ENCODE measurements at places on chromosomes 3 and 15.

GRCh38 chr15:33994005-33994615, 25.8 kb downstream of the CHRM5 start:
- peak; percentile 18 for DNase-seq

- DNase-seq: no peak
Observed at GRCh38 chr3:23740517-23740965, 65.2 kb upstream of the UBE2E1 start.

GRCh38 chr15:96887730-96888129, 557.2 kb downstream of the NR2F2 start:
- no peak for DNase-seq

DNA sequence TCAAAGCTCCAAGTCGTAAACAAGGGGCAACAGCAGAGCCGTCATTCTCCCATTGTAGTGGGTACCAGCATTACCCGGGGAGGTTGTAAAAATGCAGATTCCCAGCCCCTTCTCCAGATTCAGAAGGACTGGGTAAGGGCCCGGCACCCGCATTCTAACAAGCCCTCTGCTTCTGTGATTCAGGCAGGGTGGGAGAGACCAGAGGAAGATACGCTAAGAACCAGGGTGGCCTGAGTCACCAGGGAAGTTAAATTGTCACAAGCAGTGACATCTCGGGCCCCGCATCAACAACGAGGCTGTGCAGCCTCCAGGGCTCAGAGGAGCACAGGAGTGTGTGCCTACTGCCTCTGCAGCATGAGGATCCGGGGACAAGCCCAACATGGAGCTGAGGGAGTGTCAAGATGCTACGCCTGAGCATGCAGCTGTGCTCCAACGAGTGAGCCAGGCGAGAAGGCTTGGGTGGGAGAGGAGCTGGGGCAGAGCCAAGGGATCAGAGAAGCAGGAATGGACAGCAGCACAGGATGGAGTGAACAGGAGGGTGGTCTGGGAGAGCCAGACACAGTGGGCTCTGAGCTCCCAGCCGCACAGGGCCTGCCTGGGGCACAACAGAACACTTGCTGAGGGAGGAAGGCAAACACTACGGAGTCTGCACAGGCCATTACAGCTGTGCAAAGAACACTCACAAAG, 68.5 kb downstream of the CPN2 start:
- DNase-seq: no peak

- no peak for DNase-seq
Observed at GRCh38 chr15:95252404-95252803, 1021.0 kb downstream of the MCTP2 start.

DNA sequence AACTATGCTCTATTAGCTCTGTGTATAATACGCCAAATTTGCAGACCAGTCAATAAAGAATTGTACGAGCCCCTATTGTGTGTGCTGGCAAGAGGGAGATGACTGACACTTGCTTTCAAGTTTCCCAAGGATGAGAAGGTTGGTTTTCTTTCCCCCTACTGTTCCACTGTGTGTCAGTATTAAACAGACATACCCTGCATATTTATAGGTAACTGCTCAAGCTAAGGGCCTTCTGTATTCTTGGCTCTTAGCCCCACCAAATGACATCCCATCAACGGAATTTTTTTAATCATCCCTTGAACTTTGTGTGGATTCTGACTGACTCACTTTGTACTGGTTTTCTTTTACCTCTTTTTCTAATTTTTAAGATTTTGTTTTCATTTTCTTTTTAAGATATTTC, 60.6 kb upstream of the GYG1 start:
- peak; percentile 38 for DNase-seq

GRCh38 chr3:118228151-118228550, 806.5 kb downstream of the IGSF11 start:
- no peak for DNase-seq

DNA sequence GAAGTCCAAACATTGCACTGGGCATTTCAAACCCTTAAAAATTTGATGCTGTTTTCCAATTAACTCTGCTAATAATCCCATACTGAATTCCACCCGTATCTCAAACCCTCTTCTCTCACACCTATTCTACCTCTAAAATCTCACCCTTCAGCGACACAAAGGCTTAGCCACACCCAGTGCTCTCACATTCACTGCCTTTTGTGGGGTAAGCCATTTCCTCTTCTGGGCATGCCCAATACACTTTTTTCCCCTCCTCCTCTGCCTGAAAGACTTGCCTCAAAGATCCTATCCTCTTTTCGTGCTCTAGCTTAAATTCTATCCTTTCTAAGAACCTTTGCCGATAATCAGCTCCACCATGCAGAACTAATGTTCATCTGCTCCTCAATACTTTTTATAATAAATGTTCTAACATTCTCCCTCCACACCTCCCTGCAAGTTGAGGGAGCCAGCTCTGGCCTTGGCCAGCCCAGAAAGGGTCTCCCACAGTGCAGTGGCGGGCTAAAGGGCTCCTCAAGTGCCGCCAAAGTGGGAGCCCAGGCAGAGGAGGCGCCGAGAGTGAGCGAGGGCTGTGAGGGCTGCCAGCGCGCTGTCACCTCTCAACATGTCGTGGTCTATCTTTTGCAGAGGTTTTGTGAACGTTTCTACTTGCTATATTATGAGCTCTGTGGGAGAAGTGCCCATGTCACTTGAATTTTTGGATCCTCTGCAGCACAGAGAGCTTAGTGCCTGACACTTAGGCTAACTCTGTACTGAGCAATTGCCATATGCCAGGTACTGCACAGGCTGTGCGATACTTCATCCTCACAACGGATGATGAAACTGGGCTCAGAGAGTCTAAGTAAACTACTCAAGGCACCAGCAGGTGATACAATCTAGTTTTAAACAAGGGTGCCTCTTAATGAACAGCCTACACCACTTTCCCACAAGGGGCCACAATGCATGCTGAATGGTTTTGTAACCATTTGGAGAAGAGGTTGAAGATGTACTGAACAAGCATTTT, 53.6 kb upstream of the BCL6 start:
- DNase-seq: no peak

DNA sequence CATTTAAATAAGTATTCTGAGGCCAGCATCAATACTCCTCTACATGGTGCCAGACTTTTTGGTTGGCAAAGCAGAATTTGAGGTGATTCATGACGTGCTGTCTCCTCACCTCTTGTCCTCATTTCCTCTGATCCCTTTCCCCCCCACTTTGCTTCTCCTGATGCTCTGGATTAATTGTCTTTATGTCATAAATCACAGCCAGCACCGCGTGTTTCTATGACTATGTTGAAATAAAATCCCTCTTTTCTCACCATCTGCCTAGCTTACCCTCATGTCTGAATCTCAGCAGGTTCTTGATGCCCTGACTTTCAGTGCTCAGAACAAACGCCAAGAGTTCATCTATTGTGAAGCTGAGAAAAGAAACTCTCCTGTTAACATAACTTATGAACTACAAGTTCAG, 19.7 kb upstream of the PTPRG start:
- no peak for DNase-seq

- no peak for DNase-seq
Observed at GRCh38 chr3:75188962-75189361, 475.2 kb upstream of the FRG2C start.

- DNase-seq: peak; percentile 20
Observed at GRCh38 chr15:77009646-77010311, 14.9 kb downstream of the PSTPIP1 start.

GRCh38 chr3:140403079-140403478, 274.8 kb upstream of the TRIM42 start:
- DNase-seq: no peak

DNA sequence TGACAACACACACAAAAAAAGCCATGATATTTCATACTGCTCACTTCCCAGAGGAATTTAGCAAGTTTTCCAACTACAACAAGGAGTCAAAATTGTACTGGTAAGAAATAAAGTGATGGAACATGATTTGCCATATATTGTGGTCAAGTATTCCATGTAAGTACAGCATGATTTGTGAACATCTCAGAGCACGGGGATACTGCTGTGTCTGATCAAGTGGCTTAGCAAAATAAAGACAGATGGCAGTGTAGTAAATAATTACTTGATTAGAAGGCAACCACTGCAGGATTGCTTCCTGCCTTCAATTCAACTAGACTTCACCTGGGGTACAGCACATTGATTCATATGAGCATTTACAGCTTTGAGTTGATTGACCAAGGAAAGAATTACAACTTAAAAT, 51.6 kb upstream of the DUT start:
- no peak for DNase-seq

- DNase-seq: no peak
Observed at GRCh38 chr3:188979669-188980310, 192.0 kb upstream of the TPRG1 start.

DNA sequence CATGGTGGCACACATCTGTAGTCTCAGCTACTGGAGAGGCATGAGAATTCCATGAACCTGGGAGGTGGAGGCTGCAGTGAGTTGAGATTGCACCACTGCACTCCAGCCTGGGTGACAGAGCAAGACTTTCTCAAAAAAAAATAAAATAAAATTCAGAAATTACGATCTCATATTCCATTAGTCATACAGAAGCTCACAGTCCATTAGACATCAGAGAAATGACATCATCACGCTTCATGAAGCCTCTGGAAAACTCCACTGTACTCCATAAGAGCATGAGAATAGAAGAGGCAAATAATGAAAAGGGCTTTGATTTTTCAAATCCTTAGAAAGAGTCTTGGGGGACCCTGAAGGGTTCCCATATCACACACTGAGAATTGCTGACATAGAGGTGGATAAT, 145.0 kb upstream of the MITF start:
- no peak for DNase-seq

DNA sequence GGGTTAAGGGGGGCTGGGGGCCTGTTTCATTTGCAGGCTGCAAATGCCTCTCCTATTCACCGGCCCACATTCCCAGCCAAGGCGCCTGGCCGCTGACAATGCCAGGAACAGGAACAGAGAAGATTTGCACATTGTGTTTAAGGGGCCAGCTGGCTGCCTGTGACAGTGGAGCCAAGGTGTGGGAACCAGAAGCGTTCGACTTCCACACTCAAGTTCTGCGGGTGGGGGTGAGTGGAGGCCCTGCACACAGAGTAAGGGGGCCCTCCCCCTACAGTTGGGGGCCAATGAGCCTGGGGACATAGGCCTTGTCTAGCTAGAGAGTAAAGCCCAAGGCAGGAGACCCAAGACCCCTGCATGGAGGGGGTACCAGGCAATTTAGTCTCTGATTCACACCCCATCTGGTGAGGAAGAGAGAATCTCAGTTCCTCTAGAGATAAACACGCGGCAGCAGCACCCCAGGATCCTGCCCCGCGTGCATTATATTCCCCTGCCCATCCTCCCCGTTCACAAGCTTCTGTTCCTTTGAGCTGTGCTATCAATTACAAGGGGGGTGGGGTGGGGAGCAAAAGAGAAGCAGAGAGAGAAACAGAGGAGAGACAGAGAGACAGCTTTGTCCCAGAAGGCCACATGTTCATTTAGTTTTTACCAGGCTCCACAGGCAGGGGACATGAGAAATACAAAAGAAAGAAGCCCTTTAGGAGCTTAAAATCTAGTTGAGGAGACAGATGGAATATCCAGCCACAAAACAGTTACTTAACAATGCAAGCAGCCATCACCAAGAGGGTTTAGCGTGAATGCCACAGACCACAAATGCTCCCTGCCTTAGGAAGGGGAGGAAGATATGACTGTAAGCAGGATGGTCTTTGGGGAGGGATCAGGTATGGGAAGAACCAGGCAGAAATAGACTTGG, 9.2 kb downstream of the IGDCC3 start:
- DNase-seq: no peak

DNA sequence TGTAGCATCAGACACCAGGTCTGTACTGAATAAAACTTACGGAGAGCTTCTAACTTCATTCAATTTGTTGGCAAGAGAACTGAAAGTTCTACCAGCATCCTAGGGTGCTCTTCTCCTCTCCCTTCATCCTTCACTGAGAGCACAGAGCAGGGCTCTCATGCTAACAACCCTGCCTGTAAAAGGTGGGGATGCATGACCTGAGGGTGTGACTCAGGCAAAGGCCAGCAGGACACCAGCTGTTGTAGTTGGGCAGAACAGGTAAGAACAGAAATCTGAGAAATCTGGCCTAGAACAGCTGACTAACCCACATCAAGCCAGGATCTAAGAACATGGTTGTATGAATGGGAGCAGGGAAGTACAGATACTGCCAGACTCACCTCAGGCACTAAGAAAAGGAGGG, 64.2 kb downstream of the MYLK start:
- no peak for DNase-seq

- DNase-seq: peak; percentile 20
Observed at GRCh38 chr15:49857496-49858475, 236.9 kb downstream of the DTWD1 start.

DNA sequence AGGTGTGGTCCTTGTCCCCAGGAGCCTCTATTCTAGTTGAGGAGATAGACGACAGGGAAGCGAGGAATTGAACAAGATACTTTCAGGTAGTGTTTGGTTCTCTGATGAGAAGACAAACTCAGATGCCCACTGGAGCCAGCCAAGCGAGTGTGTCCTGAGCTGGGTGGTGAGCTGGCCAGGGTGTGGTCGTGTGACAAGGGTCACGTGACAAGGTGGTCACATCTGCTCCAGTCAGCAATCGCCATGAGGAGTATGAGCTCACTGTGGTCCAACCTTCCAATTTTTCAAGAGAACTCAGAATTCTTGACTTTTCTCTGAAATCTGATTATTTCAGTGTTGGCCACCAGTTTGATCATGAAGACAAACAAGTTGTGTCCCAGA, 39.5 kb downstream of the SLC6A6 start:
- no peak for DNase-seq

DNA sequence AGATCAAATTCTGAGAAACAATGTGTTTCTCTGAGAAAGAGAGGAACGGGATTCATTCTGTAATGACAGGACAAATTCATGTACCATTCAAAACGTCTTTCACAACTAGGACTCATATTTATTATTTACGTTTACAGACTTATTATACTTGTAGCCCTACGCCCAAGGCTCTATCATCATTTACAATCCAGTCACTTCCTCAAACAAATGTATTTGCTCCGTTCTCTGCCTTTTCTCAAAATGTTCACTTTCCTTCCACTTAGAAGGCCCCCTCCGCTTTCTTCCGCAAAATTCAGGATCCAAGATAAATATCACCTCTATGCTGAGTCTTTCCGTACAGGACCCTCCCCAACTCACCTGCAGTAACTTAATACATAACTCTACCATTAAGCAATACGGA, 745 bp downstream of the RSL24D1 start:
- DNase-seq: no peak

GRCh38 chr15:68432441-68433064, 590 bp upstream of the ITGA11 start:
- no peak for DNase-seq

DNA sequence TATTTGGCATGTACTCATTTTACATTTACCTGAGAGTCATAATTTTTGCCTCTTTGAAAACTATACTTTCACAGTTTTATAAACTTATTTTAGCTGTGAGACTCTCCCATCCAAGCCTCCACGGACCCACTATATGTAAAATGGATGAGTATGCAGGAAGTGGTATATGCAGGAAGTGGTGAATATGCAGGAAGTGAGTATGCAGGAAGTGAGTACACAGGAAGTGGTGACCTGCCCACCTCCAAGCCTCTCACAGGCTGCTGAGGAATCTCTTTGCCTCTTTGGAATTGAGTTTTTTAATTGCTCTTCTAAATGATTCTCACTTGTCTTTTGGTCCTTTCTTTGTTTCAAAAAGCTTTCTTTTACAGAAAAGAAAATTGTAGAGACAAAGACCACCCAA, 85.2 kb downstream of the KBTBD8 start:
- no peak for DNase-seq

GRCh38 chr3:127541320-127541719, 49.2 kb downstream of the TPRA1 start:
- DNase-seq: no peak
